Epithelial cell of proximal tubule (primary cell): ENCODE measurements at places on chromosomes 12 and 14.

- DNase-seq = no peak
These were observed 316.1 kb downstream of the GALC start for GRCh38 chr14:87676814-87677437.

DNA sequence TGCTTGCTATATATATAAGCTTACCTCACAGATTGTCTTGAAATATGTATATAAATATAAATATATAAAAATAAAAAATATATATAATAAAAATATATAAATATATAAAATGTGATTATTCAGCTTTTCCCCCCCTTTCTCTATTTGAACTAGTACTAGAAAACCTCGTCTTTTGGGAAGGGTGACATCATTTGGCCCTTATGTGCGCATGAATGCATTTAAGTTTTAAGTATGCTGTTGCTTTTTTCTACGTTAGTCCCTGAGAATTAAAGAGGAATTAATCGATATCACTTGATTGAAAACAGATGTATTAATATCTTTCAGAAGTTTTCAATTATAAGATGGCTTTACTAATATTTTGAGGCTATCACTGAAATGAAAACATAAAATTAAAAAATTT, 69.9 kb downstream of the RAD51B start:
- no peak for DNase-seq

- no peak for DNase-seq
These were observed 371 bp downstream of the CHD8 start for GRCh38 chr14:21455592-21455911.

DNA sequence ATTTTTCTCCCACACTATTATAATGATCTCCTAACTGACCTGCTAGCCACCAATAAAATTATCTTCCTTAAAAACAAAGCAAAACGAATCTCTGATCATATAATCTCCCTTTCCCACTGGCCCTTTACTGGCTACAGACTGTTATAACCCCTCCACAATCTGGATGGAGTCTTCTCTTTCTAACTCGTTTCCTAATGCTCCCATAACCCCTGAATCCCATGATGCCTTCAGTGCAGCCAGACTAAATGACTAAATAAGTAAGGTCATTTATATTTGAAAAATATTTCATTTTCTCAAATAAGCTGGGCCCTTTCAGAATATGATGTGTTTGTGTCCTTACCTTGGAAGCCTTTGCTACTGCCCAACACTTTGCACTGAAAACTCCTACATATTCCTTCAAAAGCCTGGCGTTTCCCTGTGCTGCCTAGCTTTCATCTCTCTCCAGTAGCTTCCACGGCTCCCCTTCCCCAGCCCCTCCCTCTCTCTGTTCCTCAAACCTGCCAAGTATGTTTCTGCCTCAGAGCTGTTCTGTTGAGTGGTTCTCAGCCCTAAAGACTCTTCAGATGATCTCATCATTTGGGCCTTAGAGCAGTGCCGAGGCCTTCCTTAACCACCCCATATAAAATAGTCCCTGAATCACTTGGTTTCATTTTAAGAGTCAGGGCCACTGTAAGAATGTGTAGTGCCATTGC, 91.7 kb downstream of the MYRFL start:
- no peak for DNase-seq

DNA sequence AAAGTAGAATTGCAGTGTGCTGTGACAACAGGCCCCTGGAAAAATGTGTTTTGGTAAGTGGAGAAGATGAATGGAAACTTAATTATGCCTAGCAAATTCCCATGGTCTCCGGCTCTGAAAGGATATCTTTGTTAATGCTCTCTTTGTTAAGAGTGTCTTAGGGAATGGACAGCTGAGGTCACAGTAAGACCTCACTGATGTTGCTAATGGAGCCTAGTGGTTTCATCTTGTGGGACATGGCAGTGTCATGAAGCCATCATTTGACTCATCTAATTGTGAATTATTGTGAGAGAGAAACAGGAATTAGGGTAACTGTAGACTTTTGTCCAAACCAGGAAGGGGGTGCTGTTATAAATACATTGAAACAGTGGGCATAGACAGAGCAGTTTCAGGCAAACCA, 330.3 kb downstream of the TMTC2 start:
- no peak for DNase-seq

GRCh38 chr12:13571035-13571434, 374.5 kb downstream of the EMP1 start:
- no peak for DNase-seq

DNA sequence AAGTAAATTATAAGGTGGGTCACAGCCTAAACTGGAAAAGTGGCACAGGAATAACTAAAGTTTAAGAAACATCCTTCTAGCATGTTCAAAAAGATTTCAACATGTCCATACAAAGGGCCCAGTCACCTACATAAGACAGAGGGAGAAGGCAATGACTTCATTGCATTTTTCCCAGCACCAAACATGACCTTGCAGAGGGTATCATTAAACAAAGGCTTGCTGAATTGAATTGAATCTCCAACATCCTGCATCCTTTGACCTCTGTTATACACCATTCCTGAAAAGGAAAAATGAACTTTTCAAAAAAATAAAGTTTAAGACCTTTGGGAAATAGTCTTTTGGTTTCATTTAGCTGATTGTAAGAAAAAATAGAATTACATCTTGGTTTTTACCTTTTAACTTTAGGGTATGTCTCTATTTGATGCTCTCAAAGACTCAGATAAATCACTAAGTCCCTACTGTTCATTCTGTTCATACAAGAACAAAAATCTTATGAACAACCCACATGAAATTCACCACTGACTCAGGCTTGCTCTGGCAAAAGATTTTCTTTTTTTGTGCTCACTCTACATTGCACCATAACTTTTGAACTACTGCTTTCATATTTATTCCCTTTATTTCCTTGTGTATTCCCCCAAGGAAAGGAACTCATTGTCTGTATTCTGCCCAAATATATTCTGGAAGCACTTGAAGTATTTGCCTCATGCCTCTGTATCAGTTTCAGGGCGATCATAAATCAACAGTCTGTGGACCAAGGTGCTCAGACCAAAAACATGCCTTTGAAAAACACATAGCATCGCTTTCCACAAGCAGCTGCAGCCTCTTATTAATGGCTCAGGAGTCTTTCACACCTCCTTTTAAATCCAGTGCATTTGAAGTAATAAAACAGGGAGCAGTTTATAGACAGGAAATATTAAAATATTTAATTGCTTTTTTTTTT, 121.7 kb downstream of the DUSP6 start:
- no peak for DNase-seq

DNA sequence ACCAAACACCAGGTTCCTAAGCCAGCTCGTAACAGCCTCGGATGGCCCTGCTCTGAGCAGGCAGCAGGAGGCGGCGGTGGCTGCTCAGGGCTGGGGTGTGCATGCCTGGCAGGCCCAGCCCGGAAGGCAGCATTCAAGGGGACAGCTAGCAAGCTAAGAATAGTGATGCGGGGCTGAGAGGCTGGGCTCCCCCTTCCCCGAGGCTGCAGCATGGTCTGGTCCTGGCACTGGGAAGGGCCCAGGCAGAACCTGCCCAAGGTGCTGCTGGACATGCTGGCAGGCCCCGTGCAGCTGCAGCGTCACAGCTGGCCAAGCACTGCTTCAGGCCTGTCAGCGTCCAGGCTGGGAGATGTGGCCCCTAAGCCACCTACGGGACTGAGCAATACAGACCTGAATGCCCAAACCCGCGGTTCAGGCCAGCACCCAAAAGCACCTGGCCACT, 26.4 kb upstream of the NUDT14 start:
- DNase-seq = no peak

DNA sequence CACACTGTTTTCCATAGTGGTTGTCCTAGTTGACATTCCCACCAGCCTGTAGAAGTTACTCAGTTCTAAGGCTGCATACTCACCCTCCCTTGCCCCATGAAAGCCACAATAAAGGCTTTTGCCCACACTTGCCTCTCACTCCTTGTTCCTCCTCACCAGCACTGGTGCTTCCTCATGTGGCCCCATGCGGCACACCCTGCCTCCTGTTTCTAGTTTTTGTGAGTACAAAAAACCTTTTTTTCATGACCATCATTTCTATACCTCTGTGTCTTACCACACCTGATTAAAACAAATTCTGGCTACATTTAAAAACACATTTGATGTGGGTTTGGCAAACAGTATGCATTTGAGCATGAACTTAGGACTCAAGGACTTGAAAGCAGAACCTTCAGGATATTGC, 40.7 kb upstream of the RIN3 start:
- no peak for DNase-seq

DNA sequence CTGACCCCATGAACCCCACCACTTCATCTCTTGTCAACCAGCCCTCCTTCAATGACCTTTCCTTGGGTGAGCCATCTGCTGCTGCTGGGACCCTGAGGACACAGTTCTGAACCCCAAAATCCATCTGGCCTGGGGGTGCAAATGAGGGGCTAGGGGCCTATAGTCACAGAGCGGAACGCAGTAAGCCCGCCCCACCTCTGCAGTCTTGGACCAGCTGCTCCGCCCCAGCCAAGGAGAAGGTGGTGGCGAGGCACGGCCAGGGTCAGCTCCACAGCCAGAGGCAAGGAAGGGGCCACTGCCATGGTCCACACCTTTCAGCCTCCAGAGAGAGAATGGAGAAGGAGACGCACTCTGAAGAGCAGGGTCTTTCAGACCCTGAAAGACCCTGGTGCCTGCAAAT, 5.1 kb downstream of the TMEM179 start:
- no peak for DNase-seq

GRCh38 chr12:51722431-51722830, 126.1 kb downstream of the FIGNL2 start:
- DNase-seq = no peak

DNA sequence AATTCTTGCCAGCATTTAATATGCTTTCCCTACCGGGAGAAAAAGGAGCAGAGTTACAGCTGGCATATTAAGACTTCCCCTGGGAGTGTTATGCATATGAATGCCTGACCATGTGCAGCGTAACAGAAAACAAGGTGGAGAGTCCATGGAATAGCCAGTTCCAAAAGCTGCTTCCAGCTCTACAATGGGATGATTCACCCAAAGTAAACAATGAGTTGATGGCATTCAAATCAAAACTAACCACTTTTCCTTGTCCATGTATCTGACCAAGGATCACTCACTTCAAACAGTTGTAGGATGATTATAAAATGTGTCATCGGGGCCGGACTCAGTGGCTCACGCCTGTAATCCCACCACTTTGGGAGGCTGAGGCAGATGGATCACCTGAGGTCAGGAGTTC, 48.1 kb upstream of the BICDL1 start:
- DNase-seq = peak; percentile 79

DNA sequence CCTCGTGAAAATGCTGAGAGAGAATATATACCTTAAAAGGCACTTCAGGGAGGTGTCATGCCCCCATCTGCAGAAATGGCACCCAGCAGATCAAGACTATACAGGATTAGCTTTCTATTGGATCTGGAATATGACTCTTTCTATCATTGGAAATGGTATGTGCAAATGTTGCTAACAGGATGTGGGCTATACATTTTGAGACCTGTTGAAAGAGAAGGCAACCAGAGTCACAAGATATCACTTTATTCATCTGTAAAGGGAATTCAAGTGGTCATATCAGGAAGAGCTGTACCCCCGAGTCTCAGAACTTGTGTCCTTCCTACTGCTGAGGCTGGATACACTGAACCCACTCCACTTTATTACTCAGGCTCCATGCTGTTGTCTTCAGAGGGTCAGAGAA, 46.1 kb upstream of the FRMD6 start:
- no peak for DNase-seq

GRCh38 chr12:93008044-93008778, 79.1 kb upstream of the EEA1 start:
- DNase-seq = no peak

DNA sequence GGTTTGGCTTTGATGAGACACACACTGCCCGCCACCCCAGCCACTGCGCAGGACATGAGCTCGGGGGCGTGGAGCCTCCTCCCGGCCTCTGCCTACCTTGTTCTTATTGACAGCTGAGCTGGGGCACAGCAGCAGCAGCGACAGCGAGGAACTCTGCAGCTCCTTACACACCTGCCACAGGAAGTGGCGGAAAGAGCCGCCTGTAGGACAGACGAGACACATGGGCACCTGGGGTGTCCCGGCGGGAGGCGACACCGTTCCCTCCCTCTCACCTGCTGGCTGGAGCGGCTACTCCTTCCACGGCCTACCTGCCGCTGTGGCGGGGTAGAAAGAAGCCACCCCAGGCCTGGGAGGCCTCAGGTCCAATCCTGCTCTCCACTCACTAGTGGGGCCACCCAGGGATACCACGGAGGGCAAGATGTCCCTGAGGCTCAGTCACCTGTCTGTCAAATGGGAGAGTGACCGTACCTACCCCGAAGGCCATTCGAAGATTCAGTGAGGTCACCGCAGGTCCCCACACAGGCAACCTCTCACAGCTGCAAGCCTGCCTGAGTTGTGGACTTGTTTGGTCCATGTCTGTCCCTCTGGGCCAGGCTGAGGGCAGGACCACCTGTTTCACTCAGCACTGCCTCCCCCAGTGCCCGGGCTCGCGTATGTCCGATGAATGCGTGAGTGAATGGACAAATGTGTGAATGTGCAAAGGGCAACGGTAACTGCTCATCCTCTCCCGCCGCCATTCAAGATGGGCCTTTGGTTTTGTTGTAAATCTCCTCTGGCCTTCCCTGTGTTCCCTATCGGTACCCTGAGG, 42.6 kb downstream of the TRAFD1 start:
- no peak for DNase-seq

DNA sequence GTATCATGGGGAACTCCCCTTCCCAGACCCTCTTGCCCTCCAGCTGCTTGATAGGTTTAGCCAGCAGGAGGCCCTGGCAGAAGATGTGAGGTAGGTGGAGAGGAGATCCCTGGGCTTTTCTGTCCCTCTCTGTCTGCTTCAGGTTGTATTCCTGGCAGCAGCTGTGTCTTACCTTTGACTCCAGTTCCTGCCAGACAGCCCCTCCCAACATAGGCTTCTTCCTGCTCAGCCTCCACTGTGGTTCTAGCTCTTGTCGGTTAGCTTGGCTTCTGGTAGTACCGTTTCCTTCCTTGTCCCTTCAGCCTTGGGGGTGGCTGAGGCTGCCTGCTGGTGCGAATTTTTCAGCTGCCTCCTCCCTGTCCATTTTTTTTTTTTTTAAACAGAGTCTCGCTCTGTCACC, 215.7 kb upstream of the CRY1 start:
- no peak for DNase-seq

GRCh38 chr12:21296751-21297406, 37.8 kb downstream of the SLCO1A2 start:
- DNase-seq = no peak

GRCh38 chr12:14194572-14194971, 170.9 kb upstream of the ATF7IP start:
- no peak for DNase-seq

- DNase-seq = peak; percentile 86
These were observed 7.5 kb downstream of the ITGA5 start for GRCh38 chr12:54411391-54412241.

- DNase-seq = no peak
These were observed 518.7 kb upstream of the MGAT4C start for GRCh38 chr12:86774841-86775388.

- no peak for DNase-seq
These were observed 748.3 kb downstream of the C12orf50 start for GRCh38 chr12:87280893-87281292.

- DNase-seq = no peak
These were observed 44.9 kb downstream of the DNAH10 start for GRCh38 chr12:123807002-123807401.

- DNase-seq = no peak
These were observed 8.6 kb upstream of the TMEM119 start for GRCh38 chr12:108606492-108606891.
